ENCODE measurements at places on chromosomes 3 and 15. TPM values are rescaled to one million over a fixed set of nuclear protein-coding genes. Genes with fewer than 3 reads are reported as not detected.

The TCTA gene
- total RNA-seq, result 15.3 TPM

The CIB1 gene
- total RNA-seq, result 33.2 TPM

The PDCD10 gene
- 82.0 TPM for total RNA-seq

The CHRNA7 gene
- total RNA-seq, result 2.0 TPM

The CPA3 gene
- total RNA-seq, result 1.2 TPM

The SERINC4 gene
- total RNA-seq, result not detected

The MLF1 gene
- 0.73 TPM for total RNA-seq

The OR5K2 gene
- total RNA-seq, result not detected

The LZTFL1 gene
- 8.5 TPM for total RNA-seq

The KNG1 gene
- total RNA-seq, result 0.21 TPM

The ALPK3 gene
- total RNA-seq, result 0.10 TPM

The CHRNA5 gene
- total RNA-seq, result 0.52 TPM

The CPEB1 gene
- not detected for total RNA-seq

The PEX11A gene
- 0.42 TPM for total RNA-seq

The C3orf49 gene
- total RNA-seq, result not detected

The CFAP161 gene
- 3.7 TPM for total RNA-seq

The NECTIN3 gene
- total RNA-seq, result 5.5 TPM

The IL17RE gene
- total RNA-seq, result 0.10 TPM

The CD200 gene
- 6.9 TPM for total RNA-seq

The SI gene
- not detected for total RNA-seq

The GOLGA8J gene
- not detected for total RNA-seq

The TRMT10C gene
- total RNA-seq, result 45.4 TPM

The CYP8B1 gene
- under 0.01 TPM for total RNA-seq

The SMCO1 gene
- total RNA-seq, result not detected

The SLC9A9 gene
- total RNA-seq, result 15.1 TPM

The GNAT1 gene
- total RNA-seq, result not detected

The TRA2B gene
- total RNA-seq, result 496 TPM

The TF gene
- total RNA-seq, result not detected

The ANKDD1A gene
- total RNA-seq, result 11.3 TPM

The CD200R1L gene
- total RNA-seq, result not detected

The ZDHHC23 gene
- 6.8 TPM for total RNA-seq

The HTR3E gene
- not detected for total RNA-seq

The KAT2B gene
- total RNA-seq, result 31.1 TPM

The PLXNB1 gene
- 0.63 TPM for total RNA-seq

The ALDH1A2 gene
- total RNA-seq, result 2.0 TPM

The ZPLD1 gene
- not detected for total RNA-seq

The TPRG1 gene
- total RNA-seq, result 2.4 TPM

The PLSCR2 gene
- total RNA-seq, result not detected

The BFSP2 gene
- total RNA-seq, result not detected

The NTRK3 gene
- total RNA-seq, result under 0.01 TPM

The FES gene
- 27.9 TPM for total RNA-seq

The FETUB gene
- not detected for total RNA-seq

The LTF gene
- 0.52 TPM for total RNA-seq

The DNAH12 gene
- 0.63 TPM for total RNA-seq

The PTX3 gene
- 39.7 TPM for total RNA-seq

The TMA7 gene
- total RNA-seq, result 271 TPM

The GOLGA6D gene
- total RNA-seq, result not detected

The SAMMSON gene
- total RNA-seq, result not detected

The ADPRH gene
- total RNA-seq, result 4.5 TPM

The SUCLG2 gene
- total RNA-seq, result 63.8 TPM

The PAQR5 gene
- total RNA-seq, result under 0.01 TPM

The PLSCR4 gene
- total RNA-seq, result 0.10 TPM
